ENCODE measurements at places on chromosomes 1 and 21. TPM values are rescaled to one million over a fixed set of nuclear protein-coding genes. Genes with fewer than 3 reads are reported as not detected.

- peak; percentile 42 for DNase-seq
These were observed 273.2 kb downstream of the GRIK3 start for GRCh38 chr1:36761113-36761512.

GRCh38 chr1:8329439-8329838, 11.5 kb downstream of the SLC45A1 start:
- no peak for DNase-seq

- no peak for DNase-seq
These were observed 28.2 kb upstream of the HRNR start for GRCh38 chr1:152252157-152252556.

The BSND gene
- total RNA-seq: not detected

- no peak for DNase-seq
These were observed 4.0 kb downstream of the LIX1L start for GRCh38 chr1:145953861-145954260.

DNA sequence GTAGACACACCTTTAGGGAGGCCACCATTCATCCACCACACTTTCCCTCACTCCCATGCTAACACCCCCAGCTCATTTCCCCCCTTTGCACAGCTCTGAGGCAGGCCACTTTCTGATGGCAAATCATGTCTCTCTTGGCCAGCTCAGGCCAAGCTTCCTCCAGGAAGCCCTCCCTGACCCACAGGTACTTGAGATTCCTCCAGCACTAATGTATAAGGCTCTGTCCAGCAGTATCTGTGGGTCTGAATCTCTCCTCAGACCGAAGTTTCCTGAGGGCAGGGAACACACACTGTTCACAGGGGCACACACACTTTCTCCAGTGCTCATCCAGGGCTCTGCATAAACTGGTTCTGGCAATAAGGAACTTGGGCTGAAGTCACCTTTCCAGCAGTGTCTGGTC, 19.2 kb downstream of the LGR6 start:
- no peak for DNase-seq

The COG2 gene
- 20.7 TPM for total RNA-seq

The LMOD1 gene
- 0.12 TPM for total RNA-seq

The SLC30A10 gene
- total RNA-seq: not detected

GRCh38 chr1:17875171-17875881, 120.2 kb downstream of the ACTL8 start:
- DNase-seq: no peak

DNA sequence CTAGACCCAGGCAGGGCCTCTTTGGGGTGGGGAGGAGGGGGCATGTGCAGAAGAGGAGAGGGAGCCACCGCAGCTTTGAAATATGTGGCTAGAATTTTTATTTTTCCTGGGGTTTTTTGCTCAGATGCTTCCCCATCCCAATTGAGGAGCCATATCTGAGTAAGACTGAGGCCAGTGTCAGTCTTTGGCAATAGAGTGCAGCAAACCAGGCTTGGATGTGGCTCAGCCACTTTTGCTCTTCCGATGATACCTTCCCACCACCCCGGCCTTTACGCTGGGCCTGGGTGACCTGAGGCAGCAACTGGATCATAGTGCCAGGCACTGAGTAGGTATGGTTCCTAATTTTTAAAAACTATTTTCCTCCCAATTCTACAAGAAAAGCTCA, 36.9 kb downstream of the KIAA1614 start:
- no peak for DNase-seq

DNA sequence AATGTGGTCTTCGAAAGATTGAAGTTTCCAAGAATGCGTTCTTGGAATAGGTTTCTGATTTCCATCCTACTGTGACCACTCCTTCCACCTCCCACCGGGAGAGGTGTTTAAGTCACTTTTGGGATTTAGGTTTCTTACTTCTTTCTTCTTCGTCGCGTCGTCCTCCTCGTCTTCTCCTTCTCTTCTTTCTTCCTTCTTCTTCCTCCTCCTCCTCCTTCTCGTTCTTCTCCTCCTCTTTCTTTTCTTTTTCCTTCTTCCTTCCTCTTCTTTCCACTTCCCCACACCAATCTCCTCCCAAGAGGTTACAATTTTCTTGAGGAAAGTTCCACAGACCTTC, 2.1 kb downstream of the CACHD1 start:
- no peak for DNase-seq

DNA sequence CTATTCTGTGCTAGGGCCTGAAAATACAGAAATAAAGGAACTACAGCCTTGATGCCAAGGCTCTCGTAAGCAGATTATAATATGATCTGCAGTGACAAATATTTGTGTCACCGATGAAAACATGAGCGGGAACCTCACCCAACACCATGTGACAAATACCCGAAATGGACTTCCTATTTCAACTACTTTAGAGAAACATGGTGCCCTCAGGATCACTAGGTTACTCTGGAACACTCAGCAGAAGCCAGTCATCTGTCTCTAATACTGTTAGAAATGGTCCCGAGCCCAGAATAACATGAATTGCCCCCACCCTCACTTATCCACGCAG, 463 bp upstream of the VAMP3 start:
- DNase-seq: no peak

The GPR37L1 gene
- total RNA-seq: not detected

DNA sequence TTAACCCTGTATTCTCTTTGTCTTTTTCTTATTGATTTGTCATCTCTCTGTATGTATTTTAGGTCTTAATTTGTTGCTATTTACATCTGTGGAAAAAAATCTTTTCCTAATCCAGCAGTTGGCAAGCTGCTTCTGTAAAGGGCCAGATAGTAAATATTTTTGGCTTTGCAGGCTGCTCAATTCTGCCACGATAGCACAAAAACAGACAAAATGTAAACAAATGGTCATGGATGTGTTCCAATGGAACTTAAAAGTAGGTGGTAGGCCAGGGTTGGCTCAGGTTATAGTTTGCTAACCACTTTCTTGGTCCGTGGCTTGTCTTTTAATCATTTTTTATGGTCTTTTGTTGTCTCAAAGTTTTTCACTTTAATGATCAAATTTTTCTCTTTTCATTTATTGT, 371.8 kb downstream of the HHAT start:
- DNase-seq: no peak

DNA sequence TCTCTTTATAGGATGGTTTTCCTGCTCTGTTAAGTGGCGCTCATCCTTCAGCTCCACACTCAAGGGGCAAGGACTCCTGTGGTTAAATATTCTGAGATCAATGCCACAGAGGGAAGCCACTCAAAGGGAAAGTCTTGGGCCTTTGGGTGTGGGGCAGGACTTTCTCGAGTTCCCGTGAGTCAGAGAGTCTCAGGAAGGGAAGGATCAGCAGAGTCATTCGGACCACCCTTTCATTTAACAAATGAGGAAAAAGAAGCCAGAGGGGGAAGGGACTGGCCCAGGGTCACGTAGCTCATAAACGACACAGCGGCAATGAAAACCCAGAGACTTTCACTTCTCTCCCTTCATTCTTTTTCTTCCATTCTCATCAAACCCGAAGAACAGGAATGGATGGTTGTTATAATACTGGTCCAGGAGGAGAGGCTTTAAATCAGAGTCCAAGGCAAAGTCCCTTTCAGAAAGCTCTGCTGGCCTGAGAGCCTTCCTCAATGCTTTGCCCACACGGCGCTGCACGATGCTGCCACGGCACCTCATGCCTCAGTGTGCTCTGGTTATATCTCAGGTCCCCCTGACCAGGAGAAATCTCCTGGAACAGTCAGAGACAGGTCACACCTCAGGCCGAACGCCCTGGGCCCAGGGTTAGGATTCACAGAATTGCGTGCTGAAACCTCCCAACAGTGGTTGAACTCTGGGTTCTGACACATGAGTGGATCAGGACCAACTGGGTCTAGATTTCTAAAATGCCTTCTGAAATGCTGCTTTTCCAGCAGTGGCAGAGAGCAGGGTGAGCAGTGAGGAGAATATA, 65.3 kb downstream of the TENT5C start:
- DNase-seq: peak; percentile 32

The DNASE2B gene
- total RNA-seq: not detected

DNA sequence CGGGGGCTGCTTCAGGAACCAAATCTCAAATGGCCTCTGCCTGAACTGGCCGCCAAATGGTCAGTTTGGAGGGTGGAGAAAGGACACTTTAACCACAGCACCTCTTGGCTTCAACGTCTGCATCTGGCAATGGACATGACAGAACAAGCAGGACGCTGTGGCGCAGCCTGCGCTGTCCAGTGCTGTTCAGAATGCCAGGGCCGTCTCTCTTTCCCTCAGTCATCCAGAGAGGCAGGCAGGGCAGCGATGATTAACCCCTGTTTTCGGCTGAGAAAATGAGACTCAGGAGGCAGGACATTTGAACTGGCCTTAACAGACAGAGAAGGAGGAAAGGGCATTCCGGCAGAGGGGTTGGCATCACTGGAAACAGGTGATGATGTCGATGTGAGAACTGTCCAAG, 48.6 kb downstream of the GLIS1 start:
- DNase-seq: no peak

The VWA5B1 gene
- total RNA-seq: not detected

GRCh38 chr1:235239851-235240250, 78.8 kb upstream of the RBM34 start:
- no peak for DNase-seq

The GABRD gene
- total RNA-seq: not detected

The GBP2 gene
- total RNA-seq: 19.4 TPM

GRCh38 chr1:67489643-67490042, 59.4 kb upstream of the SERBP1 start:
- peak; percentile 58 for DNase-seq

The KIF2C gene
- total RNA-seq: 44.3 TPM

- DNase-seq: no peak
These were observed 12.9 kb downstream of the RAB42 start for GRCh38 chr1:28604962-28605361.

DNA sequence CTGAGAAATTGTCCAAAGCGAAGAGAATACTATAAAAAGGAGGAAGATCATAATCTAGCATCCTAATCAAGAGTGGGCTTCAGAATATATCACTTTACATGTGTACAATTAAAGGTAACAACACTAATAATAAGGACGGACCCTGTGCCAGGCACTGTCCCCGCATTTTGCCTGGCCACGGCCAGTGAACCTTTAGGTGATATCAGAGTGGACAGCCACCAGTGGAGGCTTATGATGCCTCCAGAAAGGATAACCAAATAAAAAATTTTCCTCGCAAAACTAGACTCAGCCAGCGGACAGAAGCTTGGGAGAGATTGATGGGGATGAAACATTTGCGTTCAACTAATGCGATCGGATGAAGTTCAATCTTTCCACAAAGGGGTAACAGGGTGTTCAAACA, 436.4 kb downstream of the NPHP4 start:
- DNase-seq: no peak

DNA sequence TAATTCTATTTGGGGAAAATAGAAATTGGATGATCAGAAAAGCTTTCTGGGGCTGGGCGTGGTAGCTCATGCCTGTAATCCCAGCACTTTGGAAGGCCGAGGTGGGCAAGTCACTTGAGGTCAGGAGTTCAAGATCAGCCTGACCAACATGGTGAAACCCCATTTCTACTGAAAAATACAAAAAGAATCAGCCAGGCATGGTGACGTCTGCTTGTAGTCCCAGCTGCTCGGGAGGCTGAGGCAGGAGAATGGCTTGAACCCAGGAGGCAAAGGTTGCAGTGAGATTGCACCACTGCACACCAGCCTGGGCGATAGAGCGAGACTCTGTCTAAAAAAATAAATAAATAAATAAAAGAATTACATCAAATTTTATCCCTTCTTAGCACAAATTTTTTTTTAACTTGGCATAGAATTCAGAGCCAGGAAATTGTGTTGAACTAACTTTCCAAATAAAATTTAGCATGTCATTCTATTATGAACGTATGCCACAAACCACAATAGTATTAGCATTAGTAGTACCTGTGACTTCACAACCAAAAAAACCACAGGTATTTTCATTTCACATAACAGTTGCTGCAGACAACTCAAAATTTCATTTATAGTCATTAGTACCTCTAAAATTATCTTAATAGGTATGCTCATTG, 4.5 kb upstream of the ANKRD13C start:
- no peak for DNase-seq

The TLR5 gene
- total RNA-seq: 0.16 TPM

The AADACL3 gene
- not detected for total RNA-seq

- DNase-seq: no peak
These were observed 28.8 kb downstream of the TSPAN2 start for GRCh38 chr1:115060501-115060900.

The FCGR3B gene
- not detected for total RNA-seq

The DCDC2B gene
- not detected for total RNA-seq

The SDHB gene
- 90.3 TPM for total RNA-seq

DNA sequence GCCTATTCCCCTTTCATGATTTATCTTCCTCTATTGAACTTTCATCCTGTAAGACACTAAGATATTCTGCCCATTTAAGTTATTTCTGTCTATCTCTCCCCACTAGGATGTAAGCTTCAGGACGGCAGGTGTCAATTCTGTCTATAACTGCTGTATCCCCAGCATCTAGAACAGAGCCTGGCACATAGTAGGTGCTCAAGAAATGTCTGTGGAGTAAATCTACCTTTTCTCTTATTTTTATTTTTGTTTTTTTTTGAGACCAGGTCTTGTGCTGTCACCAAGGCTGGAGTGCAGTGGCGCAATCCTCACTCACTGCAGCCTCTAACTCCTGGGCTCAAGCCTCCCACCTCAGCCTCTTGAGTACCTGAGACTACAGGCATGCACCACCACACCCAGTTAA, 5.6 kb downstream of the CD52 start:
- no peak for DNase-seq

The TCP10L gene
- not detected for total RNA-seq

- DNase-seq: no peak
These were observed 117.7 kb downstream of the SLC45A1 start for GRCh38 chr1:8435569-8436071.

DNA sequence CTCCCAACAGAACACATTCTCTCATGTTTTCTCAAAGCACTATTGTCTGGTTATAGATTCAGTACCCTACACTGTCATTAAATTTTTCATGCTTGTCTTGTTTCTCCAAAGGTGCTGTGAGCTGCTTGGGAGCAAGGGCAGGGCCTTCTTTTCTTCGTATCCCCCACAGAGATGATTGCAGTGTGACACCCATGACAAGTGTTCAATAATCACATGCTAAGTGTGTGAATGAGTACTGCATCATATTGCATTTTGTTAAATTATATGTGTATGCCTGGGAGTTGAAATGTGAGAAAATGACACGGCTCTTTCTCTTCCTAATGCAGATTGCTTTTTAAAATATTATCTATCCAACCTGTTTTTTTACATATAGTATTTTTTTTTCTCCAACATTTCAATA, 57.3 kb upstream of the MAGI3 start:
- DNase-seq: no peak

DNA sequence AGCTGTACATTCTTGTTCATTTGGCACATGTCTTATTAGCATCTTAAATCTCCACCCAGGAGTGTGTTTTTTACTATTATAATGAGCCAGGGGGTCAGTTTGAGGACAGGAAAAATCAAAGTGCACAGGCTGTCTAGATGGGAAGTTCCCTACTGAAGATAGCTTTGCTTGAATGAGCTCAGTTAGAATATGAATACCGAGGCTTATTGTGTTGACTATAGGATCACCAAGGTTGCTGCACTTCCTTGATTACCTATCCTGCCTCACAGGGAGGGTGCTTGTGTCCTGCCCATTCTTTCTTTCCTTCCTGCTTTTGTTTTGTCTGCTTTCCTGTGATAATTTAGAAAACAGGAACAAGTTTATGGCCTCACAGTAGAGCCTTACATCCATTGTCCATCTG, 16.3 kb downstream of the PHGDH start:
- DNase-seq: peak; percentile 52

GRCh38 chr1:203040513-203041275, 14.4 kb downstream of the PPFIA4 start:
- no peak for DNase-seq

- no peak for DNase-seq
These were observed 118.9 kb downstream of the KCNJ6 start for GRCh38 chr21:37797403-37797802.

The SLC45A3 gene
- 16.9 TPM for total RNA-seq

The TIAM1 gene
- total RNA-seq: 0.83 TPM

GRCh38 chr1:103144681-103145080, 36.4 kb upstream of the COL11A1 start:
- DNase-seq: no peak

The MT1HL1 gene
- total RNA-seq: not detected

The PDPN gene
- total RNA-seq: not detected
